Cortex of kidney (tissue), 1 donor: ENCODE measurements at places on chromosomes 2 and 18.

- DNase-seq = no peak
These were observed 22.8 kb downstream of the GPC1 start for GRCh38 chr2:240458044-240458899.

DNA sequence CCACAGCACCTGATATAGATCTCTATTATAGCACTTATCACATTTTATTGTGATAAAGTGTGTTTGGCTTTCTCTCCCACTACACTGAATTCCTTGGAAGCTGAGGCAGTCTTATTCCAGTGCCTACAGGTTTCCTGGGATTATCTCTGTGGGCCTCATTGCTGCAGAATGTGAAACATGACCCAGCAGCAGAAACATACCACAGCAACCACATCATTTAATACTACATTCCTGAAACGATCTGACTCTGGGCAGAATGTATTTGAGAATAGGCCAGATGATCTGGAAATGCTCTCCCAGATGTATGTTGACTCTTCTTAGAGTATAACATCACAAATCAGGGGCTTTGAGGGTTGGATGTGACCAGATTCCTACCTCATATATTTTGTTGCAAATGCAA, 323.5 kb upstream of the TANK start:
- no peak for DNase-seq

- no peak for DNase-seq
These were observed 235.7 kb downstream of the AGAP1 start for GRCh38 chr2:235729557-235729947.

- no peak for DNase-seq
These were observed 64.2 kb upstream of the SH3RF3 start for GRCh38 chr2:109064660-109065390.

DNA sequence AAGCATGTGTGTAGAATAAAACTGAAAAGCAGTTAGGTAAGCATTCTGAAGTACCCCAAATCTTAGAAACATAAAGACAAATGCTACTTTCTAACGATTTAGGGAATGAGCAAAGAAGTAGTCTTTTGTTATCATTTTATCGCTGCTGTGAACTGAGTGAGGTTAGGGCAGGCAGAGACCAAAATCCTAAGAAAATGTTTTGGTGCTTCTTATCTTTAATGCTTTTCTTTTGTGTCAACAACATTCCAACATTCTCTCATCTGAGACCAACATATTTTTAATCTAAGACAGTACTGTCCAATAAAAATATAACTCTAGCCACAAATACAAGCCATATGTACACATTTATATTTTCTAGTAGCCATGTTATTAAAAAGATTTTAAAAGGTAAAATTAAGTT, 789.4 kb upstream of the PIK3C3 start:
- DNase-seq = no peak

DNA sequence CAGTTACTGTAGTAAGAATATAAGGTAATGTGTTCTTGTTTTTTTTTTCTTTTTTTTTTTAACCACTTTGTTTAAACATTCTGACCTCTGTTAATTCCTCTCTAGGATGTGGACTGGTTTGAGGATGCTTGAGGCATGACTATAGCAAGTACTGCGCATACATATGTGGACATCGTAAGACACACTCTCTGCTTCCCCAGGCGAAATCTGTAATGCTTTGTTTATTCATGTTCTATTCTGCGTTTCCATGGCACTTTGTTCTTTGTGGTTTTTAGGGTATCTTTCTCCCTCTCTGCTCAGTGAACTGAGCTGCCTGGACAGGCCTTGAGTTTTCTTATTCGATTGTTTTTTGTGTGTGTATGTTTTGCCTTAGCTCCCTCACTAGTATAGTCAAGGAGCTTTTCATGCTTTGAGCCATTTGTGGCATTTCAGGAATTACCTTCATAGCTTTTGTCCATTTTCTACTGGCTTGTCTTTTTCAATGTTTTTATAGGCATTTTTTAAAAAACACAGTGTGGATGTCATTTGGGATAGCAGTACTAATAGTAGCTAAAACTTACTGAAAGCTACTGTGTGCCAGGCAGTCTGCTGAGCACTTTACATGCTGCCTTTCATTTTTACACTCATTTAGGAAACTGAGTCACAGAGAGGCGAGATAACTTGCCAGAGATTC, 1.9 kb upstream of the SH3BP4 start:
- no peak for DNase-seq

GRCh38 chr2:42073739-42074503, 26.1 kb downstream of the PKDCC start:
- DNase-seq = no peak

GRCh38 chr2:101508636-101509035, 33.7 kb upstream of the RFX8 start:
- no peak for DNase-seq

GRCh38 chr18:51226068-51226467, 28.6 kb upstream of the MEX3C start:
- DNase-seq = no peak

DNA sequence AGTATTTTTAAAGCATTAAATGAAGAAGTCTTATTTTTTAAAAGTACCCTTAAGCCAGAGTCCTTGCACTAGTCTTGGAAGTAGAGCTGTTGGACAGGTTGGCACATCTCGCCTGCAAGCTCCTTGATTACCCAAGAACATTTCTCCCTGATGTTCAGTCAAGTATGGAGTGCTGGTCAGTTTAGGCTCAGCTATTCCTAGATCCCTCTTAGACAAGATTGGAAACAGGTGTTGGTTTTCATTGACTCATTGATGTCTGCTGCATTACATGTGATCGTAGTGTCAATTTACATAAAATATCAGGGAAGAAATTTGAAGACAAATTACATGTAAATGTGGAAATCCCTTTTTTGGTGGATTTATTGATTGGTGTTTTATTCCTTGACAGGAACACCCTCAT, 170.4 kb downstream of the ZNF407 start:
- DNase-seq = no peak

DNA sequence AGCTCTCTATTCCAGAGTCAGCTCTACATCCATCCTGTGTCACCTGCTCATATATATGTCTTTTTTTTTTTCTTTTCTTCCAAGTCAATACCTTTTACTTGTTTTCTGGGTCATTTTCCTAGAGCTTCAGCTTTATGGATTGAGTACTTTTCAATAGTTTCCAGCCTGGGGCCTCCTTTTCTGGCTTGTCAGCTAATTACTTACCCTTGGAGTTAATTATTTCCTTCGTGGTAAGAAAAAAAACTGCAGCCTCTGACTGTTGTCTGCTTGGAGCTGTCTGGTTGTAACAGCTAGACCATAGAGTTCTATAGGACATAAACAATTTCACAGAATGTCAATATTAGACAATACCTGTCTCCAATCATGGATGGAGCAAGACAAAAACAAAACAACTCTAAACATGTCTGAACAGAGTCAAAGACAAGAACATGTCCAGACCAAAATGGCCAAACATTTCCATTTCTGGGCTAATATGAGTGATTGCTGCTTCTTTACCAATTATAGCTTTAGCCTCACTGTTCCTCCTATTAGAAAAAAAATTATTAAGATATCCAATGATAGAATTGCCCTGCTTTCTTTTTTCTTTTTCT, 643.1 kb downstream of the SLC4A3 start:
- no peak for DNase-seq

DNA sequence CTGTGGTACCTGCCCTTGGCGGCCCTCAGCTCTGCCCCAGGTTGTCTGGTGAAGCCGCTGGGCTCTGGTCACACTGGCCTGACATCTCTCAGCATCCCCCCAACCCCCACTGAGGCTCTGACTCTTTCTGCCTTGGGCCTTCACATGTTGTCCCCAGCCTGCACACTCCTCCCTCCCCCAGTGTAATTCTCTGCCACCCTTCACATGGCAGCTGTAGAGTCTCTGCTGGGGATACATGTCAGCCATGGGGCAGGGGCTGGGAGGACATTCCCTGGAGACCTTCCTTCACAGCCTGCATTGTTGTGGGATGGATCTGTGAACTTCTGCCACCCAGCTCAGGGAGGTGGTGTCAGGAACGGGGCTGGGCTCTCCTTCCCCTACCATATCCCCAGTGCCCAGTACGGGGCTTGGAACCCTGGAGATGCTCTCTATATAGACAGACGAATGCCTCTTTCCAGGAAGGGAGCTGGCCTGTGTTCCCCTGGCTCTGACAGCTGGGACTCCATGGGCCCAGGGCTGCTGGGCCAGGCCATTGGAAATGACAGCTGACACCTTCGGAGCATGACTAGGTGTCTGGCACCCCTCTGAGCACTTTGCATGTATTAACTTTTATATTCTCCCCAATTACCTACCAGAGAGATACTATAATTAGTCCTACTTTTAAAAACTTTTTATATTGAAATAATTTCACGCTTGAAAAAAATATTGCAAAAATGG, 151.5 kb downstream of the INHBB start:
- DNase-seq = no peak

GRCh38 chr2:95315801-95316411, 18.8 kb downstream of the KCNIP3 start:
- DNase-seq = no peak

DNA sequence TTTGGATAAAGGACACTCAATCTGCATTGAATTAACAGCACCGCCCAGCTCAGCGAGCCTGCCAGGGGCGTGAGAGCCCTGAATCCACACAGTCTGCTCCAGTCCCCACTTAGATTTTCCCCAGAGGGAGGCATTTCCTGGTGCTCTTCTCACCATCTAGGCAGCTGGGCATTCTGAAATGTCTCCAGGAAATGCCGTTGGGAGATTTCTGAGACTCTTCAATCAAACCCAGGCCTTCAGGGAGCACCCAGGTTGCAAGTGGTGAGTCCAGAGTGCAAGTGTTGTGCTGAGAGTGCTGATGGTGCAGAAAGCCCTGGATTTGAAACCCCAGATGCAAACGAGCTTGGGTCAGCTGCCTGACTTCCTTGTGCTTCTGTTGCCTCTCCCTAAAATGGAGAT, 23.4 kb upstream of the TMEM37 start:
- DNase-seq = no peak

DNA sequence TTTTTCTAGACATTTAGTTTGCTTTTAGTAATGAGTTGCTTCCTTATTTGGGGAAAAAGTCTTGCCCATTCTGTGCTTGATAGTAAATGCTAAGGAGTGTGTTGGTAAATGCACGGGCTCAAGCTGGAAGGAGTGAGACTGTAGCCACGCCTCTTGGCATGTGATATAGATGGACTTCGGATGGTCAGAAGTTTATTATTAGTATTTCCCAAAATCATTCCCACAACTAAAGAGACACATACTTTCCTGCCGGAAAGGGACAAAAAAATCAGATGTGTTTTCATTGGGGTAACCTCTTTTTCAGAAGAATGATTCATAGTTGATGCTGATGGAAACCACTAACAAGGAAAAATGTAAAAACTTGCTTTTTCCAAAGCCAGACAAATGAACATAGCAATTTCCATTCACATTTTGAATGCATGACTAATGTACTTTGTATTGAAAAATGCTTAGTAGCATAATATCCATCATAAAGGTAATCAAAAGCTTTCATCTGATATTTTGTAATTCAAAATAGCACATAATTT, 133.2 kb downstream of the ZNF532 start:
- DNase-seq = no peak

GRCh38 chr2:181304011-181304844, 153.0 kb upstream of the ITGA4 start:
- no peak for DNase-seq

DNA sequence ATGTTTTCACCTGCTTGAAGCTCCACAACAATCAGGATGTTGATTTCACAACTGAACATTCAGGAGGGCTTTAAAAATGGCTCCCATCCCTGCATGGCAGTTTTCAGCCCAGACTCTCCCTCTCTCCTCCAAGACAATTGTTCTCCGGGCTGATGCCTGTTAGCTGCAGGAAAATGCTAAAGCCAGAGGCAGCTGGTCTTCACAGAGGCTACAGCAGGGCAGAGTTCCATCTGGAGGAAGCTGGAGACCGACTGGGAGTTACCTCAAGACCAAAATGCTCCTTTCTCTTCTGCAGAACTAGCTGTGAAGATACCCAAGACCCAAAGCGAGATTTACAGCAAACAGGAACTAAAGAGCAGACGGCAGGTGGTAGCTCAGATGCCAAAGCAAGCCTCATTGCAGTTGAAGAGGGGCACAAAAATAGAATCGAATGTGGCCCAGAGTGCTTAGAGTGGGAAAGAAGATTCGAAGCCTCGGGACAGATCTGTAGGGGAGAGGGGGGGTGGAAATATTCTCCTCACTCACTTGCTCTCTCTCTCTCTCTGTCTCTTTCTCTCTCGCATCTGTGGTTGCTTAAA, 423.6 kb downstream of the ZNF521 start:
- DNase-seq = no peak

DNA sequence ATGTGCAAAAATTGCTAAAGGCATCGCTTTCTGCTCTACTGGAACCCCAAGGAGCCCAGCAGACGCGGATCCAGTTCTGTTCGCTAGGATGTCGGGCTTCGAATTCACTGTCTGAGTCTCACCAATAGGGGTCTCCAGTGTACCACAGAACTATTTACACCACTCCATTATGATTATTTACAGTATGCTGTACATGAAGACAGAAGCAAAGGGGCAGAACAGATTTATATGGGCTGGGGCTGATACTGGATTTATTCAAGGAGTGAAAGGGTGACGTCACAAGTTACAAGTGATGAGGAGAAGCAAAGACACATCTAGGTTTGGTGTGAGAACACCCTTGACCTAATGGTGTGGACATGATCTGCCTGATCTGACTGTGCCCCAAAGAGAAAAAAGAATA, 185.3 kb upstream of the ATP5MC3 start:
- DNase-seq = no peak

DNA sequence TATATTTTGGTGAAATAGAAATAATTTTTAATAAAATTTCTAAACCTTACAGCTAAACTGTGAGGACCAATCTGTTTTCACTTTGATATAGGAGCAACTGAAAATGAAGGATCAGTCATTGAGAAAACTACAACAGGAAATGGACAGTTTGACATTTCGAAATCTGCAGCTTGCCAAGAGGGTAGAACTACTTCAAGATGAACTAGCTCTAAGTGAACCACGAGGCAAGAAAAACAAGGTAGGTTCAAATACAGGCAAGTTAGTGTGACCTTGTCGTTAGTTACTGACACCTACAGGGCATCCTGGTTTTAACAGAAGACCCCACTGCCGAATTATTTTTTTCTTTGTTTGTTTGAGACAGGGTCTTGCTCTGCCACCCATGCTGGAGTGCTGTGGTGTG, 75.5 kb upstream of the STON1 start:
- no peak for DNase-seq

GRCh38 chr18:28127228-28127627, 49.7 kb downstream of the CDH2 start:
- no peak for DNase-seq

DNA sequence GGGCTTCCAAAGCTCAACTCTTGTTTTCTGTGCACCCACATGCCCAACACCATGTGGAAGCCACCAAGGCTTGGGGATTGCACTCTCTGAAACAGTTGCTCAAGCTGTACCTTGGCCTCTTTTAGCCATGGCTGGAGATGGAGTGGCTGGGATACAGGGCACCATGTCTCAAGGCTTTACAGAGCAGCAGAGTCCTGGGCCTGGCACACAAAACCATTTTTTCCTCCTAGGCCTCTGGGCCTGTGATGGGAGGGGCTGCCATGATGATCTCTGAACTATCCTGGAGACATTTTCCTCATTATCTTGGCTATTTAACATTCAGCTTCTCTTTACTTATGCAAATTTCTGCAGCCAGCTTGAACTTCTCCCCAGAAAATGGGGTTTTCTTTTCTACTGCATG, 179.7 kb upstream of the LRP1B start:
- no peak for DNase-seq

- no peak for DNase-seq
These were observed 17.7 kb downstream of the FHL2 start for GRCh38 chr2:105381101-105381668.
